ENCODE measurements at places on chromosomes 3 and 15.
A peak's percentile ranks its signal among the peaks of the same experiment; 100 is the strongest.

- DNase-seq: no peak
These were observed 22.5 kb downstream of the TMEM202 start for GRCh38 chr15:72420576-72420975.

DNA sequence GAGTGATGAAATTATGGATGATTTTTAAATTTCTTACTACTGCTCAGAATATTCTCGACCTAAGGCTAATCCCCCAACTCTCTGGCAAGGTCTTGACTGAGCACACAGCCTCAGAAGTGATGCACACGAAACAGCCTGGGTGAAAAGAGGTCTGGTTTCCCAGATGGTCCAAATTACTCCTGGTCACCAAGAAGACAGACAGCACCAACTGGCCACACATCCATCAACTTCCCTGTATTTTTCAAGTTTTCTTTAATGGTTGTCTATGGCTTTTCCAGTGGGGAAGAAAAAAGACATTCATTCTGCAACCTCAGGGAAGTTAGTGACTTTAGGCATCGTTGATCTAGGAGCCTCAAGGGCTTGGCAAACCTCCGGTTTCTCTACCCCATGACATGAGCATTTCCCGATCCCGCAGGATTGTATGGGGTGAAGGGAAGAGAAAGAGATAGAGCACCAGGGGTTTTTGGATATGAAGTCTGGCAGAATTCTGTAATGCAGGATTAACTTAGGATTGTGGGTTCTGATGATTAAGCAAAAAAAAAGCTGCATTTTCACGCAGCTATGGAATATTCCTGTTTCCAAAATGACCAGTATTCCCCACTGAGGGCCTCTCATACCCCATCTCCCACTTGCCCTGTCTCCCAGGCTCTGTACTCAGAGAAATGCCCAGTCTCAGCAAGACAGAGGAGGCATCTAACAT, 62.2 kb downstream of the UMPS start:
- DNase-seq: no peak

GRCh38 chr3:150779402-150779858, 16.5 kb upstream of the SIAH2 start:
- no peak for DNase-seq

DNA sequence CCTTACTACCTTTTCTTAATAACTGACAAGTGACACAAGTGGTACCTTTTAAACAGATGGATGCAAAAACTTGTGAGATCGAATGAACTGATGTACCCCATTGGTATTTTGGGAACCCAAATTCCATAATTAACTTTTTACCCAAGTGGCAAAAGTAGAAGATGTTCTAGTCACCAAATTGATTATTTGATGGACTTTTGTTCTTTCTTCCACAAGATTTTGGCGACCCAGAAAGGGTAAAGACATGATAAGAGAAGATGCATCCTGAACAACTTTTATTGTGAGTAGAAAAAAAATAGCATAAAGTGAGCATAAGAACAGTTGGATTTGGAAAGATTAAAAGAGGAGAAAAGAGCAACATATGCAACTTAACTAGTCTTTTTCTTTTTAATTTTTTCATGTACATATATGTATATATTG, 159.5 kb downstream of the TIGIT start:
- no peak for DNase-seq

DNA sequence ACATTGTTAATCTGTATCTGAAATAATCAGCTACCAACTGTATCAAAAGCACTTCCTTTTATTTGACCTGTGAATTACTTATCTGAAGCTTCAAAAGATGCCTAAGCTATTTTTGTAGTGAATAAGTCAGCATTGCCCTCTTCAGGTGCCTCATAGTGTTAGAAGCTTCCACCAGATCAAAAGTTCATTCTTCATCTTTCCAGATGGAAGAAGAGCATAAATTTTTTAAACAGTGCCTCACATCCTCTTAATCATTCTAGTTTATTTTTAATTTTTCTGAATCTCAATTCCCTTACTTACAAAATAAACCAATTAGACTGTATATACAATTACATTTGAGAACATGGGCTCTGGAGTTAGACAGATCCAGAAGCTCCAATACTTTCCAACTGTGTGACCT, 65.0 kb downstream of the MYO5A start:
- no peak for DNase-seq

DNA sequence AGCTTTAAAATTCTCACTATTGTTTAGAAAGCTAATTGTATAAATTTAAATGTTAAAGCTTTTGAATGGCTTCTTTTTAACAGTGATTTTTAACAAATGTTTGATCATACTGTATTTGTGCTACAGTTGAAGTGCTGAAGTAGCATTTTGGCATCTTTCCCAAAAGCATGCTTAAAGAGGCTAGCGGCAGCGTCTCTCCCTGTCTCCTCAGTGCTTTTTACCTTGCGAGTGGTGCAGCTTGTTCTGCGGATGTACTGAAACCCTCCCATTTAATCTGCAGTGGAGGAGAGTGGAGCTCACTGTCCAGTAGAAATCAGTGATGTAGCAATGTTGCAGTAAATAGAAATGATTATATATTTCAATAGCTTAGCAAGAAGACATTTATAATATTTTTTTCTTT, 43.7 kb downstream of the LRRC49 start:
- no peak for DNase-seq

DNA sequence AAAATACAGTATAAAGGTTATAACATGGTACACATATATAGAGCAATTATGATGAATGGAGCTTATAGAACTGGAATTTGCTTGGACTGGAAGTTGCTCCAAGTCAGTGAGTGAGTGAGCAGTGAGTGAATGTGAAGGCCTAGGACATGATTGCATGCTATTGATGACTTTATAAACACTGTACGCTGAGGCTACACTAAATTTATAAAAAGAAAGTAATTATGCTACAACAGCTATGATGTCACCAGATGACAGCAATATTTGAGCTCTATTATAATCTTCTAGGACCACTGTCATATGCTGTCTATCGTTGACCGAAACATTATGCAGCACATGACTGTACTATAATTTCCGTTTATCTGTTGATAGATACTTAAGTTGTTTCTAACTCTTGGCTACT, 463.3 kb downstream of the EPHA6 start:
- DNase-seq: no peak

GRCh38 chr3:178059836-178060235, 476.4 kb upstream of the KCNMB2 start:
- DNase-seq: no peak

DNA sequence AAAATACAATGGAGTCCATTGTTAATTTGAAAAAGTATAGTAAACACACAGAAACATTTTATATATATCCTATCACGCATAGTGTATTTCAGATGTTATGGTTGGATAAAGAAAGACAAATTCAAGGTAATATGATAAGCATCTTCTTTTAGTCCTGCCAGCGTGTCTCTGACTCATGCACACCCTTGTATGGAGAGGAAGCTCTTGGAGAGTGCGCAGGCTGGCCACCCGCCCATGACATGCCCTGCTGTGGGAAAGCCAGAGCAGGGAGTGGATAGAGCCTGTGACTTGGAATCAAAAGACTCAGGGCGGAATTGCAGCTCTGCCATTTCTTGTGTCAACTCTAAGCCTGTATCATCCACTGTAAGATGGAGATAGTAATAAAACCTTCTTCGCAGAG, 23.0 kb upstream of the COPG1 start:
- peak; percentile 92 for DNase-seq

DNA sequence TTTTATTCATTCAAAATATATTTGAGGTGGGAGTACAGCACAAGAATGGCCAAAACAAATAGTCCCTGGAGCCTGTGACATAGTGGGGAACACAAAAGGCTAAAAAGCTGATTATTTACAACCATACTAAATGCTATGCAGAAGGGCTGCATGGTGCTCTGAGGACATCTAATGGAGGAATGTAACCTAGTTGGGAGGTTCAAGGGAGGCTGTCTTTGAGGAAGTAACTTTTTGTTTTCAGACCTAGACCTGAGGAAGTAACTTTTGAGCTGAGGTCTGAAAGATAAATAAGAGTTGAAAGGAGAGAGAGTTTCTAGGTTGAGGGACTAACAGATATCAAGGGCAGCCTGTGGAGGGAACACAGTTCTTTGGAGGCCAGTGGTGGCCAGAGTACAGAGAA, 34.8 kb upstream of the RASA2 start:
- DNase-seq: peak; percentile 65

DNA sequence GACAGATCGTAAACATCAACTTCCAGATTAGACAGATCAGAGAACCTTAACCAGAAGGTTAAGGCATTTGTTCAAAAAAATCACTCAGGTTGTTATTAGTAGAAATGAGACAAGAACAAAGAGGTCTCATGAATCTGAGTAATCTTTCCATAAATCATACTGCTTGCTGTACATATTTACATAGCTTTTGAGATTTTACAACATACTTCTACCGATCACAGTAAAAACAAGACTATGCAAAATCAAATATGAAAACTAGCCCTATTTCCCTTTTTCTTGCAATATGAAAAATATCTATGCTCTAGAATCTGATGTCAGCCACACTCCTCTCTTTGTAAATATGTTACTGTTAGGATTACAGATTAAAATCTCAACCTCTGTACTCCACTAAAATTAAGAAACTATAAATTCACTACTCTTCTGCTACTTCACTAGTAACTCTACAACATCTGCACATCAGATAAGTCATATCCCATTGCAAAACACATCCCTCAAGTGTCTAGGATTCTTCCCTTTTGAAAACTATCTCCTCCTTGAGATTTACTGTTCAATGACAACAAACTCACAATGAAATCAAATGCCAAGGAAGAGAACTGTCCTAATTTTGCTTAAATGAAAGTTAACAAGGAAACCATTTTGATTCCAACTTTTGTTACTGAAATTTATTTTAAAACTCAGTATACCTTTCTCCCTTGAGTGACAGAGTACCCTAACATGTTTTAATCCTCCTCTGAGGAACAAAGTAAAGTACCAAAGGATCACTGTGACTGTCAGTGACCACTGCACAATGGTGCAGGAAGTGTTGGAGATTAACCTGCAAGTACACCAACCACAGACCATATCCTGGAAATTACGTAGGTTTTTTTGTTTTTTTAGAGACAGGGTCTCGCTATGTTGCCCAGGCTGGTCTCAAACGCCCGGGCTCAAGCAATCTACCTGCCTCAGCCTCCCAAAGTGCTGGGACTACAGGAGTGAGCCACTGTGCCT, 12.8 kb downstream of the DCUN1D1 start:
- DNase-seq: no peak

DNA sequence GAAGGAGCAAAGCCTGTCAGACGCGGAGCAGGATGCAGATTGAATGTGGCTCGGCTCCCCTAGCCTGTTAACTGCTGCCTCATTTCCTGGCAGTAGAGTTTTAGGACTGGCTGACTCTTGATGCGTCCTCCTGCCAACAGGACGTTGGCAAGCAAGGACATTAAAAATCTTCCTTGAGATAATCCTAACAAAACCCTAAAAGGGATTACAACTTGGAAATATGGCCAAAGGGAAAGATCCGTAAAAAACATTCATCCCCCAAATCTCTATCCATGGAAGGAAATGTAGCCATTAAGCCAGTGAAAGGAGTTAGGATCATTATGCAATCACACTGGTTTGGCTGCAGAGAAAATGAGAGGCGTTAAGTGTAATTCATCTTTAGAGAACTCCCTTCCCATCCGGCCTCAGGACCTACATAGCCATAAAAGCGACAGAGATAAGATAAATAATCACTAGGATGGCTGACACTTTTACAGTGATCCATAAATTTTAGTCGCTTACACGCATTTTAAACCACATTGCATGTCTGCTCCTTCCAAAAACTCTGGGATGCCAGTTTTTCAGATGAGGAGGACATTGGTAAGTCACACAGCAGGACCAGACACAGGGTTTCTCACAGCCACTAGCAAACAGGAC, 44.5 kb upstream of the C3orf80 start:
- no peak for DNase-seq

DNA sequence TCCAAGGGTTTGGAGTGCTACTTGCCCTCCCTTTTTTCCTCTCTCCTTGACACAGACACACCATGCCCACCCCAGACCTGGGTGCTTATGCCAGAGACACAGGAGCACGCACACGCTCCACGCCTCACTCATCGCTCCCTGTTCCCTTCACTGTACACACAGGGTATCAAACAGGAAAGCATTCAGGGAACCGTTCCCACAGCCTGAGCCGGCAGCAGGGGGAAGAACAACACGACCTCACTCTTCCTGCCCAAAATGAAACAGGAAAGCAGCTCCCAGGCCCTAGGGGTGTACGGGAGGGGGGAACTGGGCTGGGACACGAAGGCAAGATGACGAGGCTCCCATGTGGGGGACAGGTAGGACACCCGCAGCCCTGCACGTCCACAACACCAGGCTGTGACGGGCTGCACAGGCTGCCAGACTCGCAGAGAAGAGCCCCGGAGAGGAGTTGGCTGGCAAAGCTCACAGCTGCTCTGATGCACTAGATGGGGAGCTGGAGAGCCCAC, 11.2 kb downstream of the DLL4 start:
- no peak for DNase-seq

- no peak for DNase-seq
These were observed 54.3 kb upstream of the GNB4 start for GRCh38 chr3:179505534-179505933.

- no peak for DNase-seq
These were observed 451 bp downstream of the CHCHD4 start for GRCh38 chr3:14124223-14124614.

- DNase-seq: no peak
These were observed 58.6 kb upstream of the ZBED2 start for GRCh38 chr3:111653766-111654165.

- no peak for DNase-seq
These were observed 232.4 kb downstream of the FHIT start for GRCh38 chr3:61018807-61019206.

DNA sequence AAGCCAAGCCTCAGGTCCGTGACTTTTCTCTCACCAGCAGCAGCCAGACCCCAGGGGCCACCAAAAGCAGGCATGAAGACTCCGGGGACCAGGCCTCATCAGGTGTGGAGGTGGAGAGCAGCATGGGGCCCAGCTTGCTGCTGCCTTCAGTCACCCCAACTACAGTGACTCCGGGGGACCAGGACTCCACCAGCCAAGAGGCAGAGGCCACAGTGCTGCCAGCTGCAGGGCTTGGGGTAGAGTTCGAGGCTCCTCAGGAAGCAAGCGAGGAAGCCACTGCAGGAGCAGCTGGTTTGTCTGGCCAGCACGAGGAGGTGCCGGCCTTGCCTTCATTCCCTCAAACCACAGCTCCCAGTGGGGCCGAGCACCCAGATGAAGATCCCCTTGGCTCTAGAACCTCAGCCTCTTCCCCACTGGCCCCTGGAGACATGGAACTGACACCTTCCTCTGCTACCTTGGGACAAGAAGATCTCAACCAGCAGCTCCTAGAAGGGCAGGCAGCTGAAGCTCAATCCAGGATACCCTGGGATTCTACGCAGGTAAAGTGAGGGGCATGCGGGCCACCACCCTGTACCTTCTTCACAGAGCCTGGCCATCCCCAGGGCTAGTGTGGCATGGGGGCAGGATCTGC, 12.0 kb upstream of the ABTB1 start:
- DNase-seq: no peak
